ENCODE measurements at places on chromosomes 3 and 15.
A peak's percentile ranks its signal among the peaks of the same experiment; 100 is the strongest.

GRCh38 chr3:97256060-97256459 lies 441.7 kb downstream of the EPHA6 start:
- no peak for DNase-seq

DNA sequence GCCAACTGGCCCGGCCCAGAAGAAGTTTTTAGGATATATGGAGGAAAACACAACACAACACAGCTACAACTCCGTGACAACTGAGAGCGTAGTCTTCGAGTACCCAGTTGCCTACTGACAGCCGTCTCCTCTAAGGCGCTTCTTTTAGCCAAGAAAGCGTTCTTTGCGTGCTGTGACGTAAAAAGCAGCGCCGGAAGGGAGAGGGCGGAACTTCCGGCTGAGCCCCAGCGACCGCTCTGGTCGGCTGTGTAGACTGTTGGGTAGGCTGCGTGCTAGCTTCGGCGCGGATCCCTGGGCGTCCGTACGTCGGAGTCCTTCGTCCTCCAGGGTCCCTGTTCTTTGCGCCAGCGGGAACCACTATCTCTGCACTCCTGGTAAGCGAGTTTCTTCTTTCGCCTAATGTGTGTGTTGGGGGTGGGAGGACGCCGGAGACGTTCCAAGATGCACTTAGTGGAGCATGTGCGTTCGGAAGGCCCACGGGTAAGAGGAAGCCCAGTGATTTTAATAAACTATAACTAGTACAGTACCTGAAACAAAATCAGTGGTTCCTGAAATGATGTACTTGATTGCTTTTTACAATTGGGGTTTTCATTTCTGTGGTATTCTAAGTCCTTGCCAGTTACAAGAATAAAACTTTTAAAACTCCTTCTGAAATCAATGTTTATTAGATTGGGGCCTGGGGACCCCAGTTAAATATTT lies at the start of gene TRMT10C:
Gene TRMT10C (plus strand): TSS at position 239 of the 699 bp plus-strand sequence. CDS start 2,914 bp downstream, outside the sequence.
- peak; percentile 92 for DNase-seq

GRCh38 chr3:46440531-46441294 lies 24.0 kb downstream of the LTF start:
- DNase-seq = no peak

DNA sequence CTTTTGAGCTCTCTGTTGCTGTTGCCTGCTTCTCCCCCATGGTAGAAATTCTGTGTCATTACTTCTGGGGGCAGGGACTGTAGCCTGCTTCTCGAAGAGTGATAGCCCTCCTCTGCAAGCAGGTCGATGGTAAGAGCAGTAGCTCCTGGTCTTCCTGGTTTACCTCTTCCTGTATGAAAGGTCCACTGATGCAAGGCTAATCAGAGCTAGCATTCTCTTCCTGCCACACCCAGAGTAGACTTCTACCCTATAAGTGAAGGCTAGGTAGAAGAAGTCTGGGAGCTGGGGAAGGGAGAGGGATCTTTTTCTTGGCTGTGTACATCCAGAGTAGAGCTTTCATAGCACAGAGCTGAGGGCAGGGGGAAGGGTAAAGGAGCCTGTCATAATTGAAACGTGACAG lies 357.0 kb downstream of the SQOR start:
- no peak for DNase-seq

- DNase-seq = peak; percentile 86
Observed at GRCh38 chr15:32641517-32642059, at the start of gene SCG5. SCG5 (plus strand) TSS chr15:32641710; CDS start chr15:32643593, 1,883 bp downstream.

DNA sequence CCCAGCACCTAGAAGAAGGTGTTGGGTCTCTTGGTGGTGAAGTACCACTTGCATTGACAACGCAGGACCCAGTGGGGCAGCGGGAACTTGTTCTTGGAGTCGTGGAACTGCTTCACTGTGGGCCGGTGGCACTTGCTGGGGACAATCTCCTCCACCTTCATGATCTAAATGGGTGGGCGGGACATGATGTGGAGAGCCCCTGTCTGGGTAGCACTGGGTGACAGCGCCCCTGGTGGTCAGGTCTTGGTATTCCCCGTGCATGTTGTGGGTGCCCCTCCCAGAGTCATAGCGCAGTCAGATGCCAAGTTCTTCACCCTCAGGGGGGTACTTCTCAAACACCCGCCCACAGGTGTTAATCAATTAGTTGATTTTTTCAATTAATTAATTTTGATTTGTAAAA lies 60.2 kb downstream of the AGBL1 start:
- DNase-seq = peak; percentile 71

DNA sequence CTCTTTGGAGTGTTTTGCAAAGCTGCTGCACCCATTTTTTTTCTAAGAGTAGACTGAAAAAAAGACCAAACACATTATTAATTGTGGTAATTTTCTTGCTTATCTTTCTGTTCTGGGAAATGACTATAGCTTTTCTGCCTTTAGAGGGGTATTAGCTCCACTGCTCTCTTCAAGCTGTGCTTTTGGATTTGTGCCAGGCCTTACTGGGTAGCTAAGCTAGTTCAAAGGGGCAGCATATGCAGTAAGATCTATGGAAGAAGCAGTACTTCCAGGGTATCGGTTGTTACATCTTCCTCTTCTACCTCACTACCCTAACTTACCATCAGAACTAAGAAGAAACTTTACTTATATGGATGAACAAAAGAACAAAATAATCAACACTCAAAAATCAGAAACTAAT lies 28.7 kb upstream of the ARIH1 start:
- no peak for DNase-seq

DNA sequence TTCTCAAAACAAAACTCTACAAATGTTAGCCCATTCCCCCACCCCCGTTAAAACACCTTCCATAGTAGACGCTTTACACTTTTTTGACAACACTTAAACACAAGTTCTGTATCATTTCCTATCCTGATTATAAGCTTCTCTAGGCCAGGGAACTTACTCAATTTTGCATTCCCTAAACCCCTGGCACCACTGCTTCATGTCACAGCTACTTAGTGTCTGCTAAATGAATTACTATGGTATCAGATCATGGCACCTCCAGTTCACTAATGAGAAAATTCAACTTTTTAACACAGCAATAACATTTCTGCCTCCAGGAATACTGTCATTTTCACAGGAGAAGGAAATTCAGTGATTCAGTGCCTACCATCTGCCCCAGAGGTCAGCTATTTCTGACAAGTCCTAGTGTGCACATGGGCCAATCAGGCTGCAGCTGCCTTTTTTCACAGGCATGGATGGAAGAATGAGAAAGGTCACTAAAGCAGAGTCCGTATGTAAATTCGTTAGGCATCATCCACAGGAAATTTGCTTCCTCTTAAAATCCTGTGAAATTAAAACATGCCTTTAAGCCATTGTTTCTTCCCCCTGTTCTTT lies 18.5 kb downstream of the SFMBT1 start:
- DNase-seq = no peak

GRCh38 chr3:27219127-27219845 lies 149.9 kb downstream of the NEK10 start:
- no peak for DNase-seq

- DNase-seq = peak; percentile 75
Observed at GRCh38 chr3:52372822-52373504, 56.8 kb downstream of the DNAH1 start.

DNA sequence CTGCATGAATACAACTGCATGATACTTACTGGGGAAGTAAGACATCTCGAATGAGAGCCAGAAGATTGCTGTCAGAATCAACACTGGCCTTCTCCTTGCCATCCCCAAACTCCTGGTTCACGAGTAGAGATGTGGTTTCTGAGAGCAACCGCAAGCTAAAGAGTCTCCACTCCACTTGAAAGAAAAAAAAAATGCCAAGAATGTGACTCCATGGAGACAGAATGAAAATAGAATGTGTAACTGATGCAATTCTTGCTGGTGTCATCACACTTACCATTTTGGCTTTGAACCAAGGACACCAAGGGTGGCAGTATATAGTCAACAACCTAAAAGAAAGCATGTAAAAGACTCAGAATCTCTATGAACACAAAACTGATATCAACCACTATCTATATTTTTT lies 280.4 kb downstream of the ULK4 start:
- DNase-seq = peak; percentile 11

- DNase-seq = no peak
Observed at GRCh38 chr3:100268156-100268555, 7.4 kb downstream of the TBC1D23 start.

- no peak for DNase-seq
Observed at GRCh38 chr15:85642693-85643066, 152.0 kb downstream of the KLHL25 start.

GRCh38 chr15:42157381-42157780 lies 945 bp upstream of the PLA2G4F start:
- no peak for DNase-seq

- DNase-seq = no peak
Observed at GRCh38 chr3:50090984-50091383, 2.3 kb downstream of the RBM5 start.

DNA sequence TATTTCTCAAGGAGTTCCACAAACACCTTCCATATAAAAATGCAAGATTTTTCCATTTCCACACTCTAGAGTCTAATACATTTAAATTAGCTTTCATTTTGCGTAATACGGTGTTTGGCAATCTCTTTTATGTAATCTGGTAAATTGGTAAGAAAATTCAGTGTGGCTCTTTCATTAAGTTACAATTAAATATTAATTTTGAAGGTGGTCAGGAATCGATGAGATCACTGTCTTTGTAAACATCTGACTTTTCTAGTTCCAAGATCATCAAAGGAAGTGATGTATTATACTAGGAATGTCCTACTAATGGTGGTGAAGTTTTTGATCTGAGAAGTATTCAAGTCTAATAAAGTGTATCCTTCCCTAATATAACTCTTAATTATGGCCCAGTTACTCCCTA lies 1.1 kb upstream of the UTS2B start:
- no peak for DNase-seq

GRCh38 chr3:5466065-5466464 lies 278.6 kb downstream of the EDEM1 start:
- no peak for DNase-seq

Measured in iPS-NIHi11 (cell line).